NCI-H524 (cell line): ENCODE measurements at places on chromosomes 16 and 17.

DNA sequence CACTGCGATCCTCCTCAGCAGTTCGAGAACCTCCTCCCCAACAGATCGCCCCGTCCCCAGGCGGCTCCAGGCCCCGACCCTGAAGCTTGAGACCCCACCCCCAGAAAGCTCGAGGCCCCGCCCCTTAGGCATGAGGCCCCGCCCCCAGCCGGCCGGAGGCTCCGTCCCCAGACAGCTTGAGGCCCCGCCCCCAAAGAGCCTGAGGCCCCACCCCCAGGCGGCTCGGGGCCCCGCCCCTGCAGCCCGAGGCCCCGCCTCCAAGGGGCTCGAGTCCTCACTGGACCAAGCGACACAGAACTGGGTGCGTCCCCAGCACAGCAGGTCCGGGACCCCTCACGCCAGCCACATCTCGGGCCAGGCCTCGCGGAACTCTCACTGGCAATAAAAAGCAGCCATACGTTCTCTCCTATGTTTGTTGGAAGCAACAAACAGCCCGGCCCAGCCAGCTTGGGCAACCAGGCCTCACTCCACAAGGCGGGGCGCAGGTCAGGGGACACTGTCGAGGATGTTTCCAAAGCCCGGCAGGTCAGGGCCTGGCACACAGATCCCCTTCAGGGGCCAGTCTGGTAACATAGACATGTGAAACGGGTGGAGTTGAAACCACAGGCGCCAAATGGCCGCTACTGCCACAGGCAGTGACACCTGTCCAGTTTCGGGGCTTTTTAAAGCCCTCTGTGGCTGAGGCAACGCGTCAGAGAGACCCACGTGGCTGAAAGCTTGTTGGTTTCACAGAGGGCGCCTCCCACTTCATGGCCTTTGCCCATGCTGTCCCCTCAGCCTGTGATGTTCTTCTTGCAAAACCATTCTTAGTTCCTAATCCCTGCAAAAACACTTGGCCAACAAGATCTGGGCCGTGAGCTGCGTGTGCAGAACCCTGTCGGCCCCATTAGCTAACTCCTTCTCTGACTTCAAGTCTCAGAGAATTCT lies 224.2 kb downstream of the PARN start:
- no peak for DNase-seq

- no peak for DNase-seq
These were observed 29.9 kb downstream of the PARN start for GRCh38 chr16:14600164-14600563.

DNA sequence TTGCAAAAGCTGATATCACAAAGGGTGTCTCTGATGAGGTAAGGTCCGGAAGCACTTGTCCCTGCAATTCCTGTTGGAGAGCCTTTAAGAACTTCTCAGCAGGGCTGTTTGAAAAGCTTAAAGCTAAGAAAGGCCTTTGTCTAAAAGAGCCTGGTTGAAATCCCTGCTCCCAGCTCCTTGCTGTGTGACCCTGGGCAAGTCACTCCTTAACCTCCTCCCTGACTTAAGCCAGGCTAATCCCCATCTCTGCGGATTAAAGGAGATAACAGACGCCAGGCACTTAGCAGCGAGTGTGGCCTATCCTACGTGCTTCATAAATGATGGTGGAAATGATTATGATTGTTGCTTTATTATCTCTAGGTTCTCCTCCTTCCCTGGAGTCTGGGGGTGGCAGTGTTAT lies 368.0 kb upstream of the RBFOX1 start:
- DNase-seq: no peak

DNA sequence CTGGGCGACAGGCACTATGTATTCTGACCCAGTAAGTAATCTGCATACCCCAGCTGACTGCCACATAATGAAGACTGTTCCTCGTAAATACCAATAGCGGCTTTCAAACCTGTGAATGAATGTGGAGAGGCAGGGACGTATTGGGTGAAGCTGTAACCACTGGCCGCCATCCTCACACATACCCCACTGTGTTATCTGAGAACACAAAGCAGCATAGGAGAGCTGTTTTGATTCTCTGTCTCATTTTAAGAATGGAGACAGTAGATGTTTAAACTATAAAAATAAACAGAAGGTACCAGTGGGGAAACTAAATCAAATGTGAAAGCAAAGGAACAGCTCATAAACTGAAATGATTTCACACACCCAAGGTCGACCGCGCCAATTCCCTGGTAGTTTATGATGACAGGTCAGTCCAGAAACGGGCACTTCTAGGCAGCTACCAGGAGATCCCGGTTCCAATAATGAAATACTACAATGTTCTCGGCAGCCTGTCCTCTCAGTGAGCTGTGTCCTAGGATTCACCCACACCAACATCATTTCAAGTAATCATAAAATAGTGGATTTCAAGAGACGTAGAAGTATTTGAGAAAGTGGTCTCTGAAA lies 109.7 kb downstream of the ADCY9 start:
- DNase-seq: no peak
